ENCODE measurements at places on chromosomes 13 and 19.

DNA sequence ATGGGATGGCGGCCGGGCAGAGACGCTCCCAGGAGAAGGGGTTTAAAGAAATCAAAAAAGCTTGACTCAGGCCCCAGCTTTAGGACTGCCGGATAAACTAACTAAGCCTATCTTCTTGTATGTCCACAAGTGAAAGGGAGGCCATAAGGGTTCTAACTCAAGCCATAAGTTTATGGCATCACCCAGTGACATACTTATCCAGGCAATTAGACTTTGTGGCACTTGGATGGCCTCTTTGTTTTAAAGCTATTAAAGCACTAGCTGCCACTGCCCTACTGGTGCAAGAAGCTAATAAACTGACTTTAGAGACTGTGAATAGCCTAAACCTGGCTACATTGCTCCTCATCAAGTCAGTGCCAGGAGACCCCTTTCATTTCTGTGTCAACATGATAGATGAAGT lies 102.0 kb downstream of the ZNF429 start:
- DNase-seq = no peak

DNA sequence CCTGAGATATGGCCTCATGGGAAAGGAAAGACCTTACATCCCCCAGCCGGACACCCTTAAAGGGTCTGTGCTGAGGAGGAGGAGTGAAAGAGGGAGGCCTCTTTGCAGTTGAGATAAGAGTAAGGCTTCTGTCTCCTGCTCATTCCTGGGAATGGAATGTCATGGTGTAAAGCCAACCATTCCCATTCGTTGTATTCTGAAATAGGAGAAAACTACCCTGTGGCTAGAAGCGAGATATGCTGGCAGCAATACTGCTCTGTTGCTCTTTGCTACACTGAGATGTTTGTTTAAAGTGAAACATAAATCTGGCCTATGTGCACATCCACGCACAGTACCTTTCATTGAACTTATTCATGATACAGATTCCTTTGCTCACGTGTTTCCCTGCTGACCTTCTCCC lies 783 bp upstream of the ZNF587B start:
- DNase-seq = no peak

DNA sequence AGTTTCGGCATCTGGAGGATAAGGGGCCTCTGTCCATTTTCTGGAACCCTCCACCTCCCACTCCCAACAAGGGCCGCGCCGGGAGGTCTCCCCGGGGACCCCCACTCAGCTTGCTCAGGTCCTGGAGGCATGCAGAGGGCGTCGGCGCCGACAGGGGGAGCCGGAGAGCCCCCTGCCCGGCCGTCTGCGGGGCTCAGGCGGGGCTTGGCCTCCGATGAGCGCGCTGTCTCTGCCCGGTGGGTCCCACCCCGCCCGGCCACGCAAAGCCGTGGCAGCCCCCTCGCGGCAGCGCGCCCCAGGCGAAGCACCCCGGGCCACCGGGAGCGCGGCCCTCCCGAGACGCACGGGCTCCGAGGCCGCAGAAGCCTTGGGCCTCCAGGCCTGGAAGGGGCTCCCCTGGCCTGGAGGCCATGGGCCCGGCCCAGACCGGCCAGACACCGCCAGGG lies 149.7 kb upstream of the ZNF536 start:
- DNase-seq = no peak

GRCh38 chr19:14368011-14368513 lies 13.2 kb upstream of the ADGRE5 start:
- no peak for DNase-seq

DNA sequence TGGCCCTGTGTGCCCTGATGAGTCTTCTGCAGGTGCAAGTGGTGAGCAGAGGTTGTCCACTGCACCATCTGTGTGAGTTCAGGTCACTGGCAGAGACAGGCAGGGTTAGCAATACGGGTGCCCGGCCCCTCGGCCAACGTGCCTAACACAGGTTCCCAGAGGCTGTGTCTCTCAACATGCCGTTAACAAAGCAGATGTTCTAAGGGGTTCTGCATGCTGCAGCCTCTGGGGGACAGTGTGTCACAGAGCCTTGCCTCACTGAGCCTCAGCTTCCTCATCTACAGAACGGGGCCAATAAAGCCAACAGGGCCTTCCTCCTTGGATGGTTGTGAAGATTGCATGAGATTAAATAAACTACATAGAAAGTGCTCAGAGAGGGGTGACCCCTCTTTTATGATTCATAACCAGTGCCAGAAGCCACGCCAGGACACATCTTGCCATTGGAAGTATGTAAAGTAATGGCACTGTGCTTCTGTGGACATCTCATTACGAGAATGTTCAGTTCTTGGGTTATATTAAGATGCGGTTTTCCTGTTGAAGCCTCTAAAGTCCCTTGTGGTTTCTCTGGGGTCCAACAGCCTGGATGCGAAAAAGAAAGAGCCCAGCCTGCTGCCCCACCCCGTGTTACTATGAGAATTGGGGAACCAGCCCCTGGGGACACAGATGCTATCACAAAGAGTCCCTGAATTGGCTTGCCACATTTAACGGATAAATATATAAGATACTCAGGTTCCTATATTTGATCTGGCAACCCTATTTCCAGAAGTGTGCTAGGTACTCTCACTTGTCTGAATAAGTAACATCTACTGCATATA lies 11.2 kb upstream of the ARHGEF18 start:
- DNase-seq = no peak

DNA sequence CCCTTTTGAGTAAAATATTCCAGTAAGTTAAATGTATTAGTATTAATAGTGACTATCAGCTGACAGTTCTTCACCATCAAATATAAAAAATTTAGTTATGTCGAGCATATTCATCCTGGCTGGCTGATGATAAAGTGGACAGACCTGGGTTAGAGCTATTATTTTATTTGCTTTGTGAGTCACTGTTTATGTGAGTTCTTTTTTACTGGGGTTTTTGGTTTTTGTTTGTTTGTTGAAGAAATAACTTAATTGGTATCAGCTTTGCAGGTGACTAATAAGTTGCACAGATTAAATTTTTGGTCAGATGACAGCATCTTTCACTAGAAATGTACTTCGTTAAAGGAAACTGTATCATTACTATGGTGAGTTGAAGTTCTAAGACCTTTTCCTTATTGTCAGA lies 224.7 kb downstream of the GGACT start:
- no peak for DNase-seq

- no peak for DNase-seq
Measured at GRCh38 chr13:31477961-31478360, 261.4 kb upstream of the RXFP2 start.

Measured in urinary bladder (tissue), 4 donors.